ENCODE measurements at places on chromosomes 7 and 10.
A peak's percentile ranks its signal among the peaks of the same experiment; 100 is the strongest.

- DNase-seq: no peak
Observed at GRCh38 chr7:6395898-6396595, 51.7 kb downstream of the DAGLB start.

GRCh38 chr7:90593205-90593604 lies 2.9 kb upstream of the CDK14 start:
- no peak for DNase-seq

DNA sequence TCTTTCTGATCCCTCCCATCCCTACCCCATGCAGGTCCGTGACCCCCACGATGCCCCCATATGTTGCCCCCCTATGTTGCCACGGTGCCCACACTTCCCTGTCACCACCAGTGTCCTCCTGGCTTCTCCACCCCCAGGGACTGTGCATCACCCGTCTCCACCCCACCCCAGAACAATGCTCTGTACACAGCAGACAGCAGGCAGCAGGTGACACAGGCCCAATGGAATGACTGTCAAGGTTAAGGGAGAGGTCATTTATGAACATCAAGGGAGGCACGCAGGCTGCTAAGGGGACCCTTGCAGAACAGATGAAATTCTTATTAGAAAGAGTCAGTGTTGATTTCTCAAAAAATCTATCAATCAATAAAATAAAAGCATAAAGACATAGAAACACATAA lies 71.5 kb downstream of the PARP12 start:
- no peak for DNase-seq

DNA sequence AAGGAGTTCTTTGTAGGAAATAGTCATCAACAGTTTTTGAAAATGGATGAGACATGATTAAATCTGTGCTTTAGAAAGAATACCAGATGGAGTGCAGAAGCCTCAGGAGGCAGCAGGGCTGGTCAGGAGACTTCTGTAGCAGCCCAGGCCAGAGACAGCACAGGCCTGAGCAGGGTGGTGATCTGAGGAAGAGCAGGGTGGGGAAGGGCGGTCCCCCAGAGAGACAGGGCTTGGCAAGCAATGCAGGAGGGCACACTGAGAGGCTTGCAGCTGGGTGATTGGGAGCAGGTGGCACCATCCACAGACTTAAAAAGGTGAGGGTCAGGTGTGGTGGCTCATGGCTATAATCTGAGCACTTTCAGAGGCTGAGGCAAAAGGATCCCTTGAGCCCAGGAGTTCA lies 4.3 kb upstream of the SMKR1 start:
- DNase-seq: no peak

- no peak for DNase-seq
Observed at GRCh38 chr7:134388336-134389019, 70.4 kb downstream of the AKR1B1 start.

DNA sequence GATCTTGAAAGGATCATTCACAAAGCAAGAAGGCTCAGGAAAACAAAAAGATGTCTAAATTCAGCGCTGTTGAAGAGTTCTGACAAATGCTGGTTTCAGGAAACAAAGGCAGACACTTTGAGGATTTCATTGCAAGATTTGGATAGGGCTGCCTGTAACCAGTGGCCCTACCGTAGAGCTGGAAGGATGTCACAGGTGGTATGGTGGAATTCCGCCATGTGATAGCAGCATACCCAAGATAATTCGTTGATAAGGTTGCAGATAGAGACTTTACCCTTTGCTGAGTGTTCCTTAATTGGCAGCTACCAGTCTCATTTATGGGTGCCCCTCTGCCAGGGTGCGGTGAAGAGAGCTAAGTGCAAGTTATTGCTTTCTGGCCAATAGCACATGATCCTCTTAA lies 100.1 kb downstream of the WDR11 start:
- DNase-seq: no peak

DNA sequence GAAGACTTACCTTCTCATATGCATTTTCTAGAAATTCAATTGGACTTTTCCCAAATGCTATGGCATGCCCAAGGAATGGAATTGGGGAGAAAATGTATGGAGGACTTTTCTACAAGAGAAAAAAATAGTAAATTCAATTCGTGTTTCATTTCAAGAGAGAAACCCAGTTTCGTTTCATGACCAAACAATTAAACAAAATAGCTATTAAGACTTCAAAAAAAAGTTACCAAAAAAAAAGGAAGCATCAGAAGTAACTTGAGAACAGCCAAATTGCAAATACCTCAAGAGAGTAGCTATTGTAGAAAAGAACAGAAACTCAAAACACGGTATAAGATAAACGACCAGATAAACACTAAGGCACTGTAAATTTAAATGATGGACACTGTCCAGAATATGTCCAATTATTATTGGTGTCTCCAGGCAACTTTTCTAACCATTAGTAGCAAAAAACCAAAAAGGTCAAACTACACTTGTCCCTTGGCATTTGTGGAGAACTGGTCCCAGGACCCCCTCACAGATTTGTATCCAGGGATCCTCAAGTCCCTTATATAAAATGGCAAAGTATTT lies 2.4 kb downstream of the CYP51A1 start:
- no peak for DNase-seq

GRCh38 chr7:72493850-72494661 lies 81.9 kb upstream of the CALN1 start:
- DNase-seq: peak; percentile 14

- no peak for DNase-seq
Observed at GRCh38 chr10:111076682-111077478, at the start of gene ADRA2A. ADRA2A (plus strand) TSS chr10:111077029; CDS start chr10:111077997, 968 bp downstream.

DNA sequence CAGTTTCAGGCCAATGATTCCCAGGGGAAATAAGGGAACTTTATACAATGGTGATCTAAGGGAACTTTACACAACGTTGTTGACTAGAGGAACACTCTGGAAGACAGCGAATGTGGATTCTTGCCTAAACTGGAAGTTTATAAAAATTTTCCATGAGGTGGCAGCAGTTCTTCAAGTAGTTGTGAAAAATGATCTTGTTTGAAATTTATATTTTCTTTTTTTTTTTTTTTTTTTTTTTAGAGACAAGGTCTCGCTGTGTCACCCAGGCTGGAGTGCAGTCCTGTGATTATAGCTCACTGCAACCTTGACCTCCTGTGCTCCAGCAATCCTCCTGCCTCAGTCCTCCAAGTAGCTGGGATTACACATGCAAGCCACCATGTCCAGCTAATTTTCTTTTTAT lies 32.1 kb upstream of the GTF2I start:
- no peak for DNase-seq

DNA sequence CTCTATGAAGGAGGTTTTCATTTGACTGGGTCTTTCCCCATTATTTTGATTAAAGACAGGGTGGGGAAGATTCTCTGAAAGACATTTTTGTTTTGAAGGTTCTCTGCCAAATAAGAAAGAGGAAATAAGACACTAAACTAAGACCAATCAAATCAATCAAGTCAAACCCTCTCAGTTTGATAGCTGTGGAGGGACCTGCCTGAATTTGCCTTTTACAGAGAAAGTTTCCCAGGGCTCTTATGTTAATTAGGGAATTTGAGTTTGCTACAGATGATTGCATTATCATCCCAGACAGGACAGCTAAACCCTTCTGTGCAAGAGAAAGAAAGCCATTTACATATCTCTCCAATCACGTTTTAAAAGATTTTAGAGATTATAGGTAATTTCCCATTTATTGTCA lies 80.0 kb downstream of the CSTF2T start:
- no peak for DNase-seq

DNA sequence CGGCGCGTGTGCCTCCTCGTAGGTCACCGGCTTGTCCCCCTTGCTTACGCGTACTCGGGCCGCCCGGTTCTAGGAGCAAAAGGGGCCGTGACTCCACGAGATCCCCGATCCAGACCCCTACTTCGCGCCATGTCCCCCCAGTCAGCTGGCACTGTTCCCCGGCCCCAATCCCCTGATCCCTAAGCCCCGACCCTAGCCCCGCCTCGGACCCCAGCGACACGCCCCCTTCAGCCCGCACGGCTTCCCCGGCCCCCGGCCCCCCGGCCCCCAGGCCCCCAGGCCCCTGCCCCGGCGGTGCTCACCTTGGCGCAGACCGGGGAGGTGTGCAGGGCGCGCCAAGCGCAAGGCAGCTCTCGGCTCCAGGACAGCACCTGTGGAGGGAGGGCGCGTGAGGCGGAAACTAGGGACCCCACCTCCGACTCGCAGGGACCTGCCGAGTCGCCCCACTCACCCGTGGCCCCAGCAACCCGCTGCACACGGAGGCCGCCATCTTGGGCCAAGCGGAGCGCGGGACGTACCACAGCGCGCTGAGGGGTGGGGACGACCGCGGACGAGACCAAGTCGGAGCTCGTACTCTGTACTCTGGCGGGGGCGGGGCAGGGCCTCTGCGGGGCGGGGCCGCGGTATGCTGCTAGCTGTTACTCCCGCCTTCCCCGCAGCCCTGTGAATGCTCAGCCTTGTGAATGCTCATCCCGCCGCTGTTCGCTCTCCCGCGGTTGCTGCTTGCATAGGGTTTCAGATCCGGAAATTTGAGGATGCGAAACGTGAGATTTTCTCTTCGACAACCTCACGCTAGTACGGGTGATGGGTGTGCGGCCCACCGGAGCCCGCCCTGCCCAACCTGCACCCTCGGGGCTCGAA lies at the start of gene MRPS24:
Gene MRPS24 (minus strand): TSS at position 512 of the 861 bp plus-strand sequence. CDS start 22 bp downstream, at position 490.
- peak; percentile 86 for DNase-seq

DNA sequence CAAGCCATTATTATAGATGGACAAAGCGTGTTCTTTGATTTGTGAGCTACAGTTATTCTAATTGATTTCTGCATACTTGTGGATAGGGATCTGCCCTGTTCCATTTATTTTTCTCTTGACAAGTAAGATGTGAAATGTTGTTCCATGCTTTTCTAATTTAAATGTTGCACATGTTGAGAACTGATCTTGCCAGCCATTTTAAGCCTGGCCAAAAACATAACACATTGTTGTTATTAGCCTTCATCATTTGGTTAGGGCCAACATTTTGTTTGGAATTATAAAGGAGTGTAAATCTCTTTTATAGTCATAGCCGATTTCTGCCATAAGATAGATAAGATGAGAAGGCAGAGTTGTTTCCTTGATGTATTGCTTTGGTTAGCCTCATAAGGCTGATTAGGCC lies 117.0 kb downstream of the WNT2 start:
- no peak for DNase-seq

DNA sequence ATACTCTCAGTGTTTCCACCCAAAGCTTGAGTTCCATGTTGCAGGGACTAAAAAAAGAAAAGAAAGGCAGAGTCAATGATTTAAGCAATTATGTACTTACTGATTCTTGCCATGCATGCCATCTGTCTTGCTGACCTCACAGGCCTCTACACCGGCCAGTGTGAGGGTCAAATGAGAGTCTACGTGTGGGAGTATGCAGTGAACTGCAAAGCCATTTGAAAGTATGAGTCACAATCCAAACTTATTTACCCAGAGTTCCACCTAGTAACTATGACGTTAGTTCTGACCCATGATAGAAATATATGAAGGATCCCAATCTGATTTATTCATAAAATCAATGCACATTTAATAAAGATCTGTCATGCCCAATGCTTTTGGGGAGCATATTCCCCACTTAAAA lies 26.5 kb downstream of the PDE1C start:
- no peak for DNase-seq

DNA sequence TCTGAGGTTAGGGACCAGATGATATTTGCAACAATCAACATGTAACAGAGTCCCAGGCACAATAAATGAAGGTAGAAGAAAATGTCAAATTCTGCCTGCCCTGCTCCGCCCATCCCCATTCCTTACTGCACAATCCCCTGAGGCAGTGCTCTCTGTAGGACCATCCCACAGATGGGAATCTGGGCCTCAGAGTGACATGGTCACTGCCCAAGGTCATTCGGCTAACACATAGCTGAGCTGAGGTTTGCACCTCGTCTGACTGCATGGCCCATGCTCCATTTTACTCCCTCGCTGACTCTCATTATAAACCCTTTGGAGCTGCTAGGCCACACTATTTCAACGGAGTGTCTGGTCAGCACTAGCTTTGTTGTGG lies 1.2 kb downstream of the HOGA1 start:
- DNase-seq: no peak

DNA sequence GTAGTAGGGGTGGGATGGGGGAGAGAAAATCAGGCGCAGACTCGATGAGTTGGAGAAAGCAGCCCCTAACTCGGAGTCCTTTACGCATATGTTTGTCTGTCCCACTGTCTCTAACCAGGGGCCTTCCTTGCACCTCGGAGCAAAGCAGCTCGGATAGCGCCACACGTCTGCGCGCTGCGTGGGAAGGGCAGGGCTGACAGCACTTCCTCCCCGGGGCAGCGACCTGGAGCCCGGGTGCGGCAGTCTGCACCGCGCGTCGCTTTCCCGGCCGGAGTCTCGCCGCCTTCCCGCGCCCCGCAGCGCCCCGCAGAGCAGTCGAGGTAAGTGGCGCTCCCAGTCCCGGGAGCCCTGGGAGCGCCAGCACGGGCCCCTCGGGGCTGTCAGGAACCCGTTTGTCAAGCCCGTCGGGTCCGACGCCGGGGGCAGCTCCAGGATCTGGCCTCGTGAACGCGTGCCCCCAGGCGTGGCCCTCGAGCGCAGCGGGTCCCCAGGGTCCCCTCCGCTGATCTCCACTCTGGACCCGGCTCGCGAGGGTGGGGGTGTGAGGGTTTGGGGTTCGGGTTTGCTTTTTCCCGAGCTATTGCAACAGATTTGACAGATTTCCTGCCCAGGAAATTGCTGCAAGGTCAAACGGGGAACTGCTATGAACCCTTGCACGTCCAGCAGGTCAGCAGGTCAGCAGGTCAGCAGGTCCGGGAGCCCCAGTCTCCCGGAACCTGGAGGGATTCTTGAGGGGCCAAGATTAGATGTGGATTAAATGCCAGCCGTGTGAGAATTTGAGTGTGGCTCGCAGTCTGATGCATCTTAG lies 597 bp downstream of the APBB1IP start:
- DNase-seq: peak; percentile 34

- DNase-seq: no peak
Observed at GRCh38 chr10:62830679-62831078, 14.5 kb upstream of the EGR2 start.

DNA sequence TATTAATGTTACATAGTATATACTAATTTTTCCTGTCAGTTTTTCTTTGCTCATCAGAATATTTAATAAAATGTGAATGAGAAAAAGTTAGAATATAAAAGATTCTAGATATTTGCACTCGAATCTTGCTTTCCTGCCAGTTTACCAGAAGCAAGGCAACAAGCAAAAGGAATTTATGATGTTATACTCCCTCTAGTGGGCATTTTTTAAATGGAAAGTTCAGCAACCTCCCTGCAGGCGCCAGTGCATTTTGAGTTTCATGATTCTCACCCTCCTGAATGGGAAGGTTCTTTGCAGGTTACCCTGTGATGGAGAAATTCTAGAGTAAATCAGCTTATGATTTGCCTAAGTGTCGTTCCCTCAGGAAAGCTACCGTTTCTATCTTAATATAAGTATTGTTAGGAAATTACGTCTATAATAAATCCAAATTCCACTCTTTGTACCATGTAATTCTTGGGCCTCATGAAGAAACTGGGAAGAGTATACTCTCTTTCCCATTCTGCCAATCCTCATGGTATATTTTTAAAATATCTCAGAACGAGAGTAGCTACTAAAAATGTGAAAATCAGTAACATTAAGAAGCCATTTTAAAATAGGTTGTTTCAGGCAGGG lies 350.0 kb downstream of the CRPPA start:
- no peak for DNase-seq

- DNase-seq: no peak
Observed at GRCh38 chr10:62186999-62187675, 81.5 kb downstream of the RTKN2 start.

GRCh38 chr7:44883961-44884620 lies 1.2 kb downstream of the PURB start:
- DNase-seq: no peak

- no peak for DNase-seq
Observed at GRCh38 chr7:13998866-13999265, 9.4 kb upstream of the ETV1 start.

GRCh38 chr7:129144834-129145668 lies 544 bp downstream of the TSPAN33 start:
- no peak for DNase-seq

- no peak for DNase-seq
Observed at GRCh38 chr7:158685693-158686092, 18.9 kb downstream of the NCAPG2 start.
